Fibroblast of upper back skin (primary cell): ENCODE measurements at places on chromosomes 13 and 19.

- DNase-seq: no peak
Observed at GRCh38 chr13:73945871-73946270, 188.3 kb downstream of the KLF12 start.

GRCh38 chr13:66154976-66155375, 1075.2 kb downstream of the PCDH9 start:
- peak; percentile 75 for DNase-seq

- no peak for DNase-seq
Observed at GRCh38 chr13:36310417-36311108, 12.9 kb upstream of the CCDC169 start.

DNA sequence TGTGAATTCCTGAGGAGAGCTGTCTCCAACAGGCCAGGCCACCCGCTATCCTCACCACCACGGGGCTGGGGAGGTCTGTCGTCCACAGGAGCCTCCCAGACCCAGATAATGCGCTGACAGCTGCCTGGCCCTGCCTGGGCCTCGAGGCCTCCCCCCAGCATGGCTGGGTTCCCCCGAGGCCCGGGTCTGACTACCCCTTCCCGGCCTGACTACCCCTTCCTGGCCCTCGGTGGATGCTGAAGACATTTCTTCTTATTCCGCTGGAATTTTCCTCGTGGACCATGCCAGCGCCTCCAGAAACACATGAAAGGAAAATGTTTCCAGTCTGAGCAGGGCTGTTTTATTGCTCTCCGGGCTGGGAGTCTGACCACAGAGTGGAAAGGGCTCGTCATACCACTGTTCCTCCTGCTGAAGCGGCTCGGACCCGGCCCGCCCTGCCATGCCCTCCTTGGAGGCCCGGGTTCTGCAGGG, 16.8 kb upstream of the COMP start:
- peak; percentile 71 for DNase-seq

GRCh38 chr19:19485161-19485997, 30.0 kb downstream of the TSSK6 start:
- peak; percentile 47 for DNase-seq

DNA sequence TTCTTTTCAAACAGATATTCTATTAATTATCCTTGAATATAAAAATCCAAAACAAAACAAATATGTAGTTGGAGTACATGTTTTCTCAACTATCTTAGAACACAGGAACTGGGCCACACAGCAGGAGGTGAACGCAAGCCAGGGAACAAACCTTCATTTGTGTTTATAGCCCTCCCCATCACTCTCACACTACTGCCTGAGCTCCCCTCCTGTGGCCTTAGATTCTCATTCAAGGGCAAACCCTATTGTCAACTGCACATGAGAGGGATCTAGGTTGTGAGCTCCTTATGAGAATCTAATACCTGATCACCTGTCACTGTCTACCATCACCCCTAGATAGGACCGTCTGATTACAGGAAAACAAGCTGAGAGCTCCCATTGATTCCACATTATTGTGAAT, 427.1 kb upstream of the PRR20A start:
- DNase-seq: no peak

DNA sequence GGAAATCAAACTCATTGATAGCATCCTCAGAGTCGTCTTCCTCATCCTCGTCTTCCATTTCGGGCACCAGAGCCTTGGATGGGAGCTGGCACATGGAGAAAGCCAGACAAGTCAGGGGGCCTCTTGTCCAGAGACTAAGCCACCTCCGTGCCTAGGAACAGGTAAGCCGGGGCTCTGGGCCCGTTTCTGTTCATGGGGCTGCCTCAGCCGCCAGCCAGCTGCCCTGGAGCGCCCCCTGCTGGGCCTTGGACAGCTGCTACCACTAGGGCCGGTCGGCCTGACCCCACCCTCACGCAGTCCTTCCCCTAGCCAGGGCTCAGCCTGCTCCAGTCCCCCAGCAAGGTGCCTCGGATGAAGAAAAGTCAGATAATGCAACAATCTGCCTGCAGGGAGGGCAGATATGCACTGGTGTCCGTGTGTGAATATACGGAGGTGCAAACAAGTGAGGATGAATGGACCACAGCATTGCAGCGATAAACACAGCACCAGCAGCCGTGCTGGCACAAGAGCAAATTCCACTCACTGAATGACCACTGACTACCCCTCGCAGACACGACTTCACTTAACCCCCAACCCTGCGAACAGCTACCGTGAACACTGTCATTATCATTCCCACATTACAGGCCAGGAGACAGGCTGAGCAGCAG, 11.9 kb upstream of the PRKD2 start:
- peak; percentile 43 for DNase-seq

- peak; percentile 51 for DNase-seq
Observed at GRCh38 chr19:13002166-13002898, 7.1 kb downstream of the NFIX start.

- peak; percentile 93 for DNase-seq
Observed at GRCh38 chr19:16180611-16181010, 4.6 kb upstream of the FAM32A start.

DNA sequence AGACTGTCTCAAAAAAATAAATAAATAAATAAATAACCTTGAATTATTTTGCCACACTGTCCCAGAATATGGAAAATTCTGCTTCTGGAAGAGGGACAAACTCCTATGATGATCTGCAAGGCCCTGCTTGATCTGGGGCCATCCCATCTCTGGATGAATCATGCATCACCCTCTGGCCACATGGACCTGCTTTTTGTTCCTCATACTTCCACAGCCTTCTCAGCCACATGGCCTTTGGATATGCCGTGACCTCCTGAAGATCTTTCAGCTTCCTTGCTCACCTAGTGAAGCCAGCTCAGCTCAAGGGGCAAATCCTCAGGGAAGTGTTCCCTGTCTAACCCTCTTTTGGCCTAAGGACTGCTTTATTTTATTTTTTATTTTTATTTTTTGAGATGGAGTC, 10.3 kb downstream of the IER2 start:
- DNase-seq: no peak

DNA sequence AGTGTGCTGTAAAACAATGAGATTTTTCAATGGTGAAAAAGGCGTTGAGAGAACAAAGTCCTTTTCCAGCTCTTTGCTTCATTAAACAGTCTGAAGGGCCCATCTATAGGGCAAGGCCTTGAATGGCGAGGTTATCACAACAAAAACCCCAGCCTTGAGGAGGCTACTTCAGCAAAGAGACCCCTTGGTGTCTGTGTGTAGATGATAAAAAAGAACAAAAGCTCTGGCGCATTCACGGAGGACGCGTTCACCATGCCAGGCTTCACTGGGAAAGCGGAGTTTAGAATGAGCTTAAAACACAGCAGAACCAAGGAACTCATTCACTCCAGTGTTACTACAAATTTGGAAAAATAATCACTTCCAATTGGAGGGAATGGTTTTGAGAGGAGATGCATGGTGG, 530.0 kb upstream of the ARGLU1 start:
- DNase-seq: no peak

DNA sequence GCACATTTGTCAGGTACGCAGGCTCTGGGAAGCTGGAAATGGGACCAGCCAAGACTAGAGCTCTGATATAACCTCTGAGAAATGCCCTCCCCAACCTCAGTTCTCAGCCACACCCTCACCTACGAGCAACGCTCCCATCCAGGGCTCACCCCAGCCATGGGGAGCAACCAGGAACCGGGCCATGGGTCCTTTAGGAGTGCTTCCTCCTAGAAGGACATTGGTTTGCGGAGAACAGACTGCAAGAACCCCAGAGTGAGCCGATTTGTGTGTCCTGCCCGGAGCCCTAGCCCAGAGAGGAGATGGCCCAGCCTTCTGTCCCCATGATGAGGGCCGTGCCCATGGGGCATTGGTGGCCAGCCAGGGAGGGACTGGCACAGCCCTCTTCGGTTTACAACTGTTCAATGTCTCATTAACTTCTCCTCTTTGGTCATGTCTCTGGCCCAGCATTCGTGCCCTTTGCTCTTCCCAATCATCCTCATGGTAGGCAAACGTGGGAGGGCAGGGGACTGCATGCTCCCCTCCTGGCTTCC, 32.9 kb upstream of the IGSF23 start:
- DNase-seq: no peak

- DNase-seq: no peak
Observed at GRCh38 chr19:4929186-4929585, 19.9 kb downstream of the UHRF1 start.

- no peak for DNase-seq
Observed at GRCh38 chr13:29103065-29103800, 283.1 kb downstream of the MTUS2 start.

DNA sequence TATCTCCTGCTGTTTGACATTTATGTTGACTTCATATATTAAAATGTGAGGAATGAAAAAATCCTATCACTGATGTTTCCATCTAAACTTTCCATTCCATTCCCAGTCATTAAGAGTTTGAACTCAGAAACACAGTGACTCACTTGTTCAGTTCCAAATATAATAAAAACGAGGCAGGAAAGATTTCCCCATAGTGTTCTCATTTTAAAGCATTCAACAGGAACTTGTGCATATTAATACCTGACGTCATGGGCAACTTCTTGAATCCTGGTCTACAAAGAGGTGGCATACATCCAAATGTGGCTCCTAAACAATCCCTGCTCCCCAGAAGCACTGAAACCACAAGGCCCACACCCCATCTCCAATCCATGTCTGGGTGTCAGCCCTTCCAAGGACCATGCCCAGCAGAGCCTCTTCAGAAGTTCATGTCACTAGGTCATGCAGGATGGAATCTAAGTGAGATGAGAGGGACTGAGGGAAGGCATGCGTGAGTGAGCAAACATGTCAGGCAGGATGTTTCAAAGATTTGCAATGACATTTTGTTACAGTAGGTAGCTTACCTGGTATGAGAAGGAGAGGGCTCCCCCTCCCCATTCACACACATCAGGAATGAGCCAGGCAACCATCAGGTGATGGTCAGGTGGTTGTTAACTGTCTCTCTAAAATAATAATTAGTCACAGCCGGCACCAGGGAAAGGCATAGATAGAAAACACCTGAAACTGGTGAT, 9.4 kb upstream of the ERVV-2 start:
- no peak for DNase-seq
